ENCODE measurements at places on chromosomes 1 and 21.

DNA sequence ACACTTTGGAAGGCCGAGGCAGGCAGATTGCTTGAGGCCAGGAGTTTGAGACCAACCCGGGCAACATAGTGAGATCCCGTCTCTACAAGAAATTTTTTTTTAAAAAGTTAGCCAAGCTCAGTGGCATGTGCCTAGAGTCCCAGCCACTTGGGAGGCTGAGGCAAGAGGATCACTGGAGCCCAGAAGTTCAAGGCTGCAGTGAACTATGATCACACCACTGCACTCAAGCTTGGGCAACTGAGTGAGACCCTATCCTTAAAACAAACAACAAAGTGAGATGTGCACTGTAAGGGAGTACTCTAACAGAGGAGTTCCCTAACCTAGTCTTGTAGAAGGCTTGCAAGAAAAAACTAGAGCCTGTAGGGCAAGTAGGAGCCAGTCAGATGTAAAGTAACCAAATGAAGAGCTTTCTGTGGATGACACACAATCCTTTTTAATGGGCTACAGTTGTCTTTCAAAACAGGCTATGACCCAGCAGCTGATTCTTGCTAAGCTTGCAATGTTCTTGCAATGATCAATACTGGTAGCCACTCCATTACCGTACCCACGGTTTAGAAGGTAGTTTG is 38.0 kb upstream of the SRP9 start:
- no peak for DNase-seq

DNA sequence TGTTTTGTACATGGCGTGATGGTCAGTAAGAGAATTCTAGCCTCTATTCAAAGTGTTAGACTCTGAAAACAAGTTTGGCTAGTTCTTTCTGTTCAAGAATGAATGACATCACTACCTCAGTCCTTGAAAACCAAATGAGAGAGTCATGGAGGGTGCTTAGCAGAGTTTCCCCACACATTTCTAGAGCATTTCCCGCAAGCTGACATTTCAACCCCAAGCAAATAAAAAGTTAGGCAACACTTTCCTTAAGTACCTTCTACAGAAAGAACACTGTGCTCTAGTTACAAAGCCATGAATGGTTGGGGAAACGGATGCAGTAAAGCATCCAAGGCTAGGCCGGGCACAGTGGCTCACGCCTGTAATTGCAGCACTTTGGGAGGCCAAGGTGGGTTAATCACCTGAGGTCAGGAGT is 47.9 kb upstream of the SLC44A3 start:
- no peak for DNase-seq

GRCh38 chr1:211192227-211192626 is 58.3 kb upstream of the KCNH1 start:
- no peak for DNase-seq

GRCh38 chr1:18413541-18414305 is 67.0 kb upstream of the KLHDC7A start:
- no peak for DNase-seq

GRCh38 chr1:52867087-52867863 is 24.7 kb downstream of the ZYG11A start:
- DNase-seq = no peak

- DNase-seq = no peak
Measured at GRCh38 chr21:42245331-42246193, 26.6 kb downstream of the ABCG1 start.

DNA sequence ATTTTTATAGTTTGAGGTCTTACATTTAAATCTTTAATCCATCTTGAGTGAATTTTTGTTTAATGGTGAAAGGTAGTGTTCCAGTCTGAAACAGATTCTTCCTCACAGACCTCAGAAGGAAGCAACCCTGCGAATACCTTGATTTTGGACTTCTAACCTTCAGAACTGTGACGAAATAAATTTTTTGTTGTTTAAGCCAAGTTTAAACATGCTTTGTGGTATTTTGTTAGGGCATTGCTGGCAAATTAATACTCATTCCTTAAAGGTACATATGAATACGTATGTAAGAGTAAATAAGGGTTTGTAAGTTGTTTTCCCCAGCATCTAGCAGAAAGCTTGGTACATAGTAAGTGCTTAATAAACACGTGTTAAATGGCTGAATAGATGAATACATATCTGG is 100.3 kb downstream of the SEC16B start:
- DNase-seq = no peak

DNA sequence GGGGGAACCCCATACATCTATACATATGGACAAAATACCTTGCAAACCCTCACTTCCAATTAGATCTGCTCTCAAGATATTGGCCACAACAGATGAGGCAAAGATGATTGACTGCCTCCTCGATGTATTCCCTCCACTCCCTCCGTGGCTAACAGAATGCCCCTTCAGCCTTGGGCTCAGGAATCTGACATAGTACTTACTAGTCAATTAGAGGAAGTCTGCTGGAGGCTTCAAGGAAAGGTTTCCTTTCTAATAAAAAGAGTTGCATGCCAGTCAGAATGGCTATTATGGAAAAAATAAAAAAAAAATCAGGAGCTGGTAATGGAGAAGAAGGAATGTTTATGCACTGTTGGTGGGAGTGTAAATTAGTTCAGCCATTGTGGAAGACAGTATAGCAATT is 90.4 kb upstream of the VAV3 start:
- DNase-seq = no peak

DNA sequence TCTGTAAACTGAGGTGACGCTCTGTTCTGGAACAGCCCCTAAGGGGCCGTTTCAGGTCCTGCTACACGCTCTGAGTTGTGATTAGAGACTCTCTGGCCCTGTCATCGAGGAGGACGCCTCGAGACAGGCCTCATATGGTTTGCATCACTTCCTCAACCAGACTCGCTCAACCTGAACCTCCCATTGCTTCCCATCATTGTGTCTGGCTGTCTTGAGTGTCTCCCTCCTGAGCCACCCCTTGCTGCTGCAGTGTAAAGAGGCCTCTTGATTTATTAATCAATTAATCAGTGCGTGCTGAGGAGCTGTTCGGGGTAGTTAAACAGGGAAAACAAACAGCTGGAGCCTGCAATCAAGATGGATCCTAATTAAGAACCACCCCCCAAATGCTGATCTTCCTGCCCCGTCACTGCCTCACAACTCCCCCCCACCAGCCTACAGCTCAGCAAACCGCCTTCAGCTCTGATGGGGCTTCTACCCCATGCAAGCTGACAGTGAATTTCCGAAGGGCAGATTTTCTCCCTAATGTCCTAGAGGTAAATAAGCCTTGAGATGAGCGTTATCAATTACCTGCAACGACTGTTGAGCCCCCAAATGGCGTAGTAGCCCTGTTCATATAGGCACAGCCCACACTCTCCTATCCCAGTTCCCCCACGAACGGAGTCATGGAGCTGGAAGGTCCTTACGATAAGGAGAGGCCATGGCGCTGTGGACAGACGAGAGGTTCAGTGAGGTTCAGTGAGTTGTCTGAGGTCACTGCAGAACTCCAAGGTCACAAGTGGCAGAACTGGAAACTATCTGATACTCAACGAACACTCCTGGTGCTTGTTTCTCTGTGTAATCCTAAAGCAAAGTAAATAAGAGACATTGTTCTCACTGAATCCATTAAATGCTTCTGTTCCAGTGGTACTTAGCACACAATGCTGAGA is 210.6 kb downstream of the KIF26B start:
- no peak for DNase-seq

DNA sequence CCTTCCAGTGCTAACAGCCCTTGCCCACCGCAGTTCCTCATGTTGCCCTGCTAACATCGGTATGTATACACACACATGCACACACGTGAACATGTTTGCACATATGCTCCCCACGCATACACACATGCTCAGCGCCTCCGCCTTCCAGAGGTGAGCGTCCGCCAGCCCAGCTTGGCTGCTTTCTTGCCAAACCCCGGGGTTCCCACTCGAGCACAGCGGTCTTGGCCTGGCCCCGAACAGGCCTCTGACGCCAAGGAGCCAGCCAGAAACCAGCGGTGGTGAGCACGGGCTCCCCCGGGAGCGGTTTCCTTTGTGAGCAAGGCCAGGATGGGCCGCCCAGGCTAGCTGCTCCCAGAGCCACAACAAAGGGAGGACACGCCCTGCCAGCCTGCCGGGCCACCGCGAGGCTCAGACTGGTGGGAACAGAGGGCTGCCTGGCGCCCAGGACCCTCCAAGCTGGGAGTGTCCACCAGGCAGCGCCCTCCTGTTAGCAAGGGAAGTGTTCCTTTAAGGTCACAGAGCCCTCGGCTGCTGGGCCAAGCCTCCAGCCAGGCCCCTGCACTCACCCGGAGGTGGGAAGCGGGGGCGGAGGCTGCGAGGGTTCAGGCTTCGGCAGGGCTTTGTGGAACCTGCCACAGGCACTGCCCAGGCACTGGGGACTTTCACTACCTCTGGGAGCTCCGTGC is 65.4 kb downstream of the ALPL start:
- DNase-seq = no peak
